Kidney epithelial cell (primary cell): ENCODE measurements at places on chromosomes 7 and 10.

- DNase-seq = no peak
These were observed 127.5 kb downstream of the DNAJB6 start for GRCh38 chr7:157464111-157464970.

DNA sequence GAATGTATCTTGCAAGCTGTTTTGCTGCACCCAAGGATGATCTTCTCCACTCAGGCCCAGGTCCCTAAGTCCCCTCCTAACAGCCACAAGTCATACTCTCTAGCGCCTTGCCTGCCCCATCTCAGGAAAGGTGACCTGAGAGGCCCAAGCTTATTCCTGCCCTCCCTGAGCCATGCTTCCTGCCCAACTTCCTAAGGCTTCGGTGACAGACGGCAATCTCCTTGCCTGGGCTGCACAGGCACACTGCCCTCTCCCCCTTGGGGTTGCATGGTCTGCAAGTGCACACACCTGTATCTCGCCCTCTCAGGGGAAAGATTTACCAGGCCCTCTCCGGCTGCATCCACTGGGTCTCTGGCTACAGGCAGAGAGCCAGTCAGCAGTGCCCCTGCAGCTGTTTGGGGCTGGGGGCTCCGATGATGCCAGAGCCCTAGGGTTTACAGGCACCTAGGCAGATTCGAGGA is 771 bp upstream of the ADIRF start:
- no peak for DNase-seq

DNA sequence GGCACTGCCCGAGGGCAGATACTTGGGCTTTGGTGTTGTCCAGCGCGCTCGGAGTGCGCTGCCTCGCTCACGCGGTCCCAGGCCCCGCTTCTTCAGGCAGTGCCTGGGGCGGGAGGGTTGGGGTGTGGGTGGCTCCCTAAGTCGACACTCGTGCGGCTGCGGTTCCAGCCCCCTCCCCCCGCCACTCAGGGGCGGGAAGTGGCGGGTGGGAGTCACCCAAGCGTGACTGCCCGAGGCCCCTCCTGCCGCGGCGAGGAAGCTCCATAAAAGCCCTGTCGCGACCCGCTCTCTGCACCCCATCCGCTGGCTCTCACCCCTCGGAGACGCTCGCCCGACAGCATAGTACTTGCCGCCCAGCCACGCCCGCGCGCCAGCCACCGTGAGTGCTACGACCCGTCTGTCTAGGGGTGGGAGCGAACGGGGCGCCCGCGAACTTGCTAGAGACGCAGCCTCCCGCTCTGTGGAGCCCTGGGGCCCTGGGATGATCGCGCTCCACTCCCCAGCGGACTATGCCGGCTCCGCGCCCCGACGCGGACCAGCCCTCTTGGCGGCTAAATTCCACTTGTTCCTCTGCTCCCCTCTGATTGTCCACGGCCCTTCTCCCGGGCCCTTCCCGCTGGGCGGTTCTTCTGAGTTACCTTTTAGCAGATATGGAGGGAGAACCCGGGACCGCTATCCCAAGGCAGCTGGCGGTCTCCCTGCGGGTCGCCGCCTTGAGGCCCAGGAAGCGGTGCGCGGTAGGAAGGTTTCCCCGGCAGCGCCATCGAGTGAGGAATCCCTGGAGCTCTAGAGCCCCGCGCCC is at the start of gene NPY:
Gene NPY (plus strand): TSS at position 294 of the 802 bp plus-strand sequence. CDS start 1,051 bp downstream, outside the sequence.
- DNase-seq = no peak

DNA sequence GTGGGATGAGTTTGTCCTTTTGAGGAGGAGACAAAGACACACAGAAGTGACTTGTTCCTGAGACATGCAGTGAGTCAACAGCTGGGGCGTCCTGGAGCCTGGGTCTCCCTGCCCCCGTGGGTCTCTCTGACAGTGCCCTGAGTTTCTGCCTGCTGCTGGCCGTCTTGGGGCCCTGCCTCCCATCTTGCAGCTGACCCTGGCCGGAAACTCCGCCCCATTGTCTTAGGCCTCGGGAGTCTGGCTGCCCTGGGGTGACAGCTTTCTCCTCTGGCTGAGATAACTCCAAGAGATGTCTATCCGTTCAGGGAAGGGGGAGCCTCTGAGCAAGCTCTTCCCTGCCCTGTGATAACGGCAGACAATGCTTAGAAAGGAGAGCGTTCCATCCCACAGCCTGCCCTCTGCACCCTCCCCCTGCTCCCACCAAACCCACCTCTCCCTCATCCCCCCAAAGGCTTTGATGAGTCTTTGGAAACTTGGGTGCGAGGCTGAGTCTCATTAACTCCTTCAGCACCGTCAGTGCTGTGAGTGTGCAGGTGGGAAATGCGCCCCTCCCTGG is 69.5 kb upstream of the PODXL start:
- peak; percentile 58 for DNase-seq

DNA sequence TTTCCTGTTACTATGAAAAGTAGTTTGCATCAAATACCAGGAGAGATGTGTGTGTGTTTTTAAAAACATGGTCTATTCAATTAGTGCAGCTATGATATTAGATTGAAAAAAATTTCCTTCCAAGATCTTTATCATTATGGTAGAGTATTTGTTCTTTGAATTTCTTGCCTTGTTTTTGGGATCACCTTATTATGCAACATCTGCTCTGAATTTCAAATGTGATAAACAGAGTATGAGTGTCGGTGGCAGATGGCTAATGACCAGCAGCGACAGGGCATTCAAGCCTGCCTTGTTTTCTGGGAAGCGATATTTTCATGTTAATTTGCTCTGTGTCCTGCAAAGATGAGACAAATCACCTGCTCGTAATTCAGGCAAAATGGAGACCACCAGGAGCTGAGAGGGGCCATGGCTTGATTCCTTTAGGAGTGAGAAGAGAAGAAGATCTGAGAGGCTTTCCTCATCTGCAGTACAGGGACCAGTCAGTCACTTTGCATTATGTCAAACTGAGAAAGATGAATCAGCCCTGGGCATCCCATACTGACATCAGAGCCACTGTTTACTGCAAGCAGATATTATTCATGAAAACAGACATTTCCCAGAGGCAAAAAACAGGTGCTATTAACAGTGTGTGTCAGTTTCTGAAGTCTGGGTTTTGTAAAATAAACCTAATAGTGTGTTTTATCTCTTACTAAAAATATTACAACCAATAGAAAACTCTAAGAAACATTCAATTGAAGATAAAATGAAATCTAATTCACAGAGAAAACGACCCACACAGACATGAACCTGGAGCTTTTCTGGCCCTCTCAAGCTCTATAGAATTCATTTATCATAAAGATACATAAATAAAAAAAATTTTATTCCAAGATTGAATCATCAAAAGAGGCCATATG is 67.6 kb downstream of the CDK6 start:
- no peak for DNase-seq

GRCh38 chr10:100535338-100535714 is 417 bp upstream of the HIF1AN start:
- DNase-seq = no peak

GRCh38 chr7:14905764-14906163 is 3.2 kb upstream of the DGKB start:
- DNase-seq = no peak

- no peak for DNase-seq
These were observed 248.9 kb upstream of the LRRN3 start for GRCh38 chr7:110841840-110842545.

DNA sequence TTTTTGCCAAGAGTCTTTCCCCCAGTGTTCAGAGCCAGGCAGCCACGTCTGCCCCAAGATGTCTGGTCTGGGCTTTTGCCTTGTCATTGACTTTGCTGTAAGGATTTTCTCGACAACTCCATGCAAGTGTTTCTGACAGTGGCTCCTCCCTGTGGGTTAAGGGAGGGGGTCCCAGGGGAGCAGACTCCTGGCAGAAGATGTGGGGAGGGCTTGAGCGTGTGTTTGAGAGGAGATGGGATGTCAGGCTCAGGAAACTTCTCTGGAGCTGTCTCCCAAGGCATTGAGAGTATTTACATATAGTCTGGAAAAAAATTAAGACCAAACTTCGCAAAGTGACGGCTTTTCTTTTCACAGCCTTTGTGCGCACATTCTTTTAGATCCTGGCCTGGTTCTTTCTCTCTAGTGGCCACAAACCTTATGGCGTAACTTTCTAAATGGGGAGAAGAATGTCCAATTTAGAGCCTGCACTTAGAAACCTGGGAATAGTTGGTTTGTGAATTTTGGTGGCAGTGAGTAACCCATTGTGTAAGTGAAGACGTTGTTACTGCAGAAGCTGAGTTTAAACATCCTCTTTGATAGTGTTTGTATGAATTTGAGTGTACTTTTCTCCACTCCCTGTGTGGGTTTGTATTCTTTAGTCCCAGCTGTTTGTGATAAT is 201.5 kb downstream of the LRMDA start:
- DNase-seq = no peak

- no peak for DNase-seq
These were observed 65.9 kb downstream of the PRKCQ start for GRCh38 chr10:6514180-6514579.

GRCh38 chr7:48899932-48900331 is 24.4 kb upstream of the CDC14C start:
- no peak for DNase-seq

DNA sequence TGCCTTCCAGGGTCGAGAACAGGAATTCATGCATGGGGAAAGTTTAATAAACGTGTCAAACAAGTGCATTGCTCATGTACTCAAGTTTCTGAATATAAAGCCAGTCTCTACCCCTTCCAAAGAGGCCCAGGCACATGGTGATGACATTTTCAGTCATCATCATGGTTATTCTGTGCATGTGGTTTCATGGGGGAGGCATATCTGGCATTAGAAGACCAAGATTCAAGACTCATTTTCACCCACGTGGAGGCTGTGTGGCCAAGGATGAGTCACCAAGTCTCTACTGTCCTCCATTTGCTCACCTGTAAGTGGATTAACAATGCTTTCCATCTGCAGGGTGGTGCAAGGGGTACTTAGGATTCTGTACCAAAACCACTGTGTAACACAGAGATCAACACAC is 34.0 kb upstream of the CNPY1 start:
- no peak for DNase-seq

GRCh38 chr7:91512958-91513357 is 248.7 kb downstream of the FZD1 start:
- no peak for DNase-seq

DNA sequence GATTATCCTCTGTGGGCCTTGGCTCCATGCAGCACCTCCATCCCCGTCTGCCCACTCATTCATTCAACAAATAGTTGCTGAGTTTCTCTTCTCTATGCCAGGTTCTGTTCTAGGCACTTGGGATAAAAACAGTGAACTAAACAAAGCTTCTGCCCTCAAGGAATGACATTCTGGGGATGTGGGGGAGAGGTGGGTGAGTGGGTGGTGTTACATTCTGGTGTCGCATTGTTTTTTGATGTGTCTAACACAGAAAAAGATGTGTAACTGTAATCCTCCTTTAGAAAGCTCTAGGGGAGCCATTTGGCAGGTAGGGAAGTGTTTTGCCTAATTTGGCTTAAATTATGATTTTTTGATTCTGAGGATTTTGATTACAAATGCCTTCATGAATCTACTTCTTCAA is 21.4 kb downstream of the AUTS2 start:
- no peak for DNase-seq

- no peak for DNase-seq
These were observed 12.9 kb upstream of the CSGALNACT2 start for GRCh38 chr10:43125274-43125845.

DNA sequence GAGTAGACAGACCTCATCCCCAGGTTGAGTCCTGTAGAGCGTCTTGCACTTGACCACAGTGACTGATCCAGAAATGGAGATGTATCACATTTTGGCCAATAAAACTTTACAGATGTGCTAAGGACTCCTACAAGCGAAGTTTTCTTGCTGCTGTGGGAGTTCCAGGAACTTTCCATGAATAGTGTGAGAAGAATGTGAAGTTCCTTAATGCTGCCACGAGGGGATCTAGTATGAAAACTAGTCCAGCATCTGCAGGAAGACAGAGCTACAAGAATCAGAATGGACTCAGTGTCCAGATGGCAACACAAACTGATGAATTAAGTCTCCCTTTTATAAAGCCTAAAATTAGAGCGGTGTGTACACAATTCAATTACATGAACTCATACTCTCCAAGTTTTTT is 14.8 kb upstream of the LSM8 start:
- DNase-seq = no peak

DNA sequence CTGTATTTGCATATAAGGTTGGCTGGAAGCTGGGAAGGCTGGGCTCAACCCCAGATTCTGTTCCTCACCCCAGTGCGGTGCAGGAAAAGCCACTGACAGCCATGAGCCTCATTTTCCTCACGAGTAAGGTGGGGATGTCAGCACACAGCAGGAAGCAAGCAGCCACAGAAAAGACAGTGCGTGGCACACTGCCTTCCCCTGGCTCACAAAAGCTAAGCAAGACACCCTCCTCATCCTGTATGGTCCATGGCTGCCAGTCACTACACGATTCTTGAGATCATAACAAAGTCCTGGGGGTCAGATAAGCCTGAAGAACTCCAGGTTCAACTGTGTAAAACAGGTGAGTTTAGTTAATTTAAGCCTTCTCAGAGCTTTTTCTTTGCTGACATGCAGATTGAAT is 28.9 kb upstream of the DDC start:
- no peak for DNase-seq

GRCh38 chr7:99380032-99380822 is 5.7 kb downstream of the ARPC1B start:
- DNase-seq = no peak

DNA sequence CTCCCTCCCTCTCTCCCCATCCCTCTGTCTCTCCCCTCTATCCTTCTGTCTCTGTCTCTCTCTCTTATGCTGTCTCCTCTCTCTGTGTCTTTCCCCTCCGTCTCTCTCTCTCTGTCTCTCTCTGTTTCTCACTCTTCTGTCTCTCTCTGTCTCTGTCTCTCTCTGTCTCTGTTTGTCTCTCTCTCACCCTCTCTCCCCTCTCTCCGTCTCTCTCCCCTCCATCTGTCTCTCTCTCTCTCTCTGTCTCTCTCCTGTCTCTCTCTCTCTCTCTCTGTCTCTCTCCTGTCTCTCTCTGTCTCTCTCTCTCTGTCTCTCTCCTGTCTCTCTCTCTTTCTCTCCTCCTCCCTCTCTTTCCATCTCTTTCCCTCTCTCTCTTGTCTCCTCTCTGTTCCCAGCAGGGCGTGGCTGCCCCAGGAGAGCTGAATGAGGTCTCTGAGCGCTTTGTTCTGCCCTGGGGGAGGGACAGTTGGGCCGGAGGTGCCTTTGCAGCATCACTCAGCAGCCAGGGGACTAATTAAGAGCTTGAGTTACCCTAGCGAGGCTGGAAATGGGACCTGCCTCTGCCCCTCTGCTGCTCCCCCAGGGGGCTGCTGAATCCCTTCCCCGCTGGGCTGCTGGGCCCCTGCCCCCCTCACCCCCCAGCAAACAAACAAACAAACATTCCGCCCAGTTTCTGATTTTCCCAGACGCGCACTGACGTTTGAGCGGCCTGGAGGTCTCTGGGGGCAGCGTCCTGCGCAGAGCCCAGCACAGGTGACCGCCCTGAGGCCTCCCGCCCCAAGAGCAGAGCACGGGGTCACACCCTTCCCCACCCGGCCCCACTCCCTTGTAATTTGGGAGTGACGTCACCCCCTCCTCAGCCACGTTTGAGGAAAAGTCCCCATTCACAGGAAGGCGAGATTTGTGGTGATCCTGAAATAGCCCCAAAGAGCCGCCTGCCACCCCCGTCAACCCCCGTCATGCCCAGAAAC is 68.1 kb downstream of the PDGFA start:
- DNase-seq = no peak

GRCh38 chr7:5429253-5429856 is 5.7 kb upstream of the TNRC18 start:
- DNase-seq = no peak

- DNase-seq = no peak
These were observed 442.9 kb downstream of the AUTS2 start for GRCh38 chr7:70040970-70041766.

GRCh38 chr7:157702311-157703023 is 365.7 kb downstream of the DNAJB6 start:
- no peak for DNase-seq

GRCh38 chr7:90980545-90980944 is 283.7 kb upstream of the FZD1 start:
- DNase-seq = no peak
